ENCODE measurements at places on chromosomes 3 and 15.

GRCh38 chr3:119336823-119337222 is 42.6 kb downstream of the ARHGAP31 start:
- DNase-seq = no peak

DNA sequence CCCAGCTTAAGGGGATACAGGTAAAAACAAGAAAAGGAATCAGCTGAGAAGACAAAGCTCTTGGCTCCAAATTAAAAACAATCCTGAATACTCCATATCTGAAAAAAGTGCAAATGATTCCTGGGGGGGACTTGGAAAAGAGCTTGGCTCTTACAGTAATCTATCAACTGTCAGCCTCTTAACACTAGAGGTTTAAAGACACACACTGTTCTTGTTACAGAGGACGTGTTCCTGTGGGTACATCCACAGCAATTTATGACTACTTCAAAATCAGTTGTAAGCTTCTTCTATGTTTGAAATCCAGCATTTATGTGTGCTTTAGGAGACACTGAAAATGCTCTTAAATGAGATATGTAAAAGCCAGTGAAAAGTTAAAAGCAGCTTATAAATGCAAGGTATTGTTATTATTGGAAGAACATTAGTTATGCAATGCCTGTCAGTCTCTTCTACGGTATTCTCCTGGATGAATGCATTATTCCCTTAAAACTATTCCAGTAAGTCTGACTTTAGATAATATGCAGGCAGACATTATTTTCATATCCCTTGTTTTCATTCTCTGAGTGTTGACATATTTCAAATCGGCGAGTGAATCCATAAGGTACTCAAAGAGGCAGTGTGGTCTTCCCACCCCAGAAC is 408.4 kb upstream of the ADAMTS9 start:
- DNase-seq = no peak

DNA sequence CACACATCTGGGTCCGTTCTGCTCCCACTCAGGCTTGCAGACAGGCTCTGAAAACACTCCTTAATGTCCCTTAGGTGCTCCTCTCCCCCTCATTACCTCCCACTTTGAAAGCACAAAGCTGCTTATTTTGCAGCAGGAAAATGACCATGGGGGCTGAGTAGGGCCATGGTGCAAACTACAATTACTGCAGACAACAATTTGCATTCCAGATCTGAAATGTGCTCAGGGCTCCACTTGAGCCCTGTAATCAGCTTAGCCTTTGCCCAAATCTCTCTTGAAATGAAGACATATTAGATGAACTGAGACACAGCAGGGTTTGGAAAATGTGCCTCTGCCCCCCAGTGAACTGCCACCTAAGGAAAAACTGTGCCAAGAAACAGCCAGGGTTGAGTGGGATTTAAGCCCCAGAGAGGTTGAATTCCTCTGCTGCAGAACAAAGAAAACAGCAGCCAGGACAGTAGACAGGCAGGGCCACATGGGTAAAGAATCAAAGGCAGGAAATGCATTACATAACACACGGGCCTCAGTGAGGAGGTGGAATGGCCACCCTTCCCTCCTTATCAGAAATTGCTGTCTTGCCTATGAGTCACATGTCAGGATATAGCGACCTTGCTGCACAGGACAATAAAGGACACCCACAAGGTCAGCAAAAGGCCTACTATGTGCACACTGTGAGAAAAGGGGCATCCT is 126.8 kb upstream of the ARHGEF3 start:
- peak; percentile 61 for DNase-seq

GRCh38 chr3:181713280-181713647 is 1.5 kb downstream of the SOX2 start:
- no peak for DNase-seq

DNA sequence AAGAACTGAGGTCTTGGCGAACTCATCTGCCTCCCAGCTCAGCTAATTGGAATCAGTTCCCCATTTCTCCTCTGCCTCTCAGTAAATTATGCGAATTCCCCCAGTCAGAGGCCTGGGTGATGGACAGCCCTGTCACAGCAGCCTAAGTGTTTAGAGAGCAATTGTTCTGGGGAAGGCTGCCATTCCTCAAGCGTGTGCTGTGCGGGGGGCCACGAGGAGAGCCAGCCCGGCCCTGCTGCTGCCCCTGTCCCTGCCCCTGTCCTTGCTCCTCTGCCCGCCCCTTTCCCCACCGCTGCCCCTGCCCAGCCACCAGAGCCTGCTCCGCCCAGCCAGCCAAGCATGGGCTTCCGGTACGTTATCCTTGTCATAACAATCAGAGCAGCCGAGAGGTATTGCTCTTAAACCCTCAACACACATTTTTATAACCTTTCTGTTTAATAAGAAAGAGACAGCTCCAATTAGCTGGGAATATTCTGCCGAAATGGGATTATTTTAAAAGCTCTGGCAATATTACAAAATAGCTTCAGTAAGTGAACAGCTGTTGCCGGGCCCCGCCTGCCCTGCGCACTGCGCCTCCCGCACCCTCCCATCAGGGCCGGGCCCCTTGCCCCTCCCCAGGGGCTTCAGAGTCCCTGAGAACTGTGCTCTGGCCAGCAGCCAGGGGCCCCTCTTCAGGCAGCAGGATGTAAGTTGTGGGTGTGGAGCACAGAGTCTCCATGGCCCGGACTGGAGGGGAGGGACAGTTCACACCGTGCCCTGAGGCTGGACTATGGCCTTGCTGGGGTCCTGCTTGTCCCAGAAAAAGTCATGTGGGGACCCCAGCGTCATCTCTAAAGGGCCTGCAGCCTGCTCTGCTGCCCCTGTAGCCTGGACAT is 12.4 kb upstream of the CACNA2D2 start:
- DNase-seq = no peak

- no peak for DNase-seq
These were observed 11.9 kb downstream of the TSC22D2 start for GRCh38 chr3:150419959-150420358.

- peak; percentile 74 for DNase-seq
These were observed 32.6 kb downstream of the RBM5 start for GRCh38 chr3:50121072-50122032.

- peak; percentile 82 for DNase-seq
These were observed 70.8 kb upstream of the ZBTB20 start for GRCh38 chr3:115217678-115218451.

DNA sequence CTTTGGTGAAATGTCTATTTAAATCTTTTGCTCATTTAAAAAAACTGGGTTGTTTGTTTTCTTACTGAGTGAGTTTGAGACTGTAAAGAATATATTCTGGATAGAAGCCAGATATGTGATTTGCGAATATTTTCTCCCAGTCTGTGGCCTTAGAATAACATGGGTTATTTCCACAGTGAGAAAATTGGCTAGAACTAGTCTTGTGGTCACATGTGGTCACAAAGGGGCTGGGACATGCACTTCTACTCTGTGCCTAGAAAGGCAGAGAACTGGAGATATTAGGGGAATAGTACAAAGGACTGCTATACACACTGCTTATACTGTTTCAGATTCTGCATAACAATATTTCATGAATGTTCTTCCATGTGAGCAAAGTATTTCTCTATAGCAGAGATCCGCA is 79.9 kb upstream of the RGMA start:
- no peak for DNase-seq

- no peak for DNase-seq
These were observed 151.4 kb downstream of the FBLN2 start for GRCh38 chr3:13700362-13700761.

- peak; percentile 33 for DNase-seq
These were observed 21.2 kb upstream of the IGF2BP2 start for GRCh38 chr3:185846037-185846436.

- no peak for DNase-seq
These were observed 36.7 kb downstream of the HMG20A start for GRCh38 chr15:77457191-77457904.

DNA sequence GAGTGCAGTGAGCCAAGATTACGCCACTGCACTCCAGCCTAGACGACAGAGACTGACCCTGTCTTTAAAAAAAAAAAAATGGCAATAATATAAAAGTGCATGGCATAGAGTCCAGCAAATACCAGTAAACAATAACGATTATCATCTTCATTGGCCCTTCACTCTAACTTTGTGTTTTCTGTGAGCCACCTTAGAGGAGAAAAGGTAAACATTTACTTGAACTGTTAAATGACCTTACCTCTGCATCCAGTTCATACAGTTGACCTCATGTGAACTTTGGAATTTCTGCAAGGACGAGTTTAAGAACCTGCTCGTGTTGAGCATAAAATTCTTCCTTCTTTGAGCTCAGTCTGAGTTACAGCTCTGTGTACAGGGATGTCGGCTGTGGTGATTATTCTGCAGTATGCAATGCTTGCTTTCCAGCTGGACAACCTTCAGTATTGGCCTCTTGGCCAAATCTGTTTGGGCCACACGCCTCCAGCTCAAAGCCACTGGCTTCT is 56.6 kb downstream of the RLBP1 start:
- DNase-seq = no peak

GRCh38 chr3:80192936-80193335 is 425.1 kb upstream of the ROBO1 start:
- peak; percentile 5 for DNase-seq

- no peak for DNase-seq
These were observed 266.9 kb upstream of the TTC14 start for GRCh38 chr3:180335050-180335449.

DNA sequence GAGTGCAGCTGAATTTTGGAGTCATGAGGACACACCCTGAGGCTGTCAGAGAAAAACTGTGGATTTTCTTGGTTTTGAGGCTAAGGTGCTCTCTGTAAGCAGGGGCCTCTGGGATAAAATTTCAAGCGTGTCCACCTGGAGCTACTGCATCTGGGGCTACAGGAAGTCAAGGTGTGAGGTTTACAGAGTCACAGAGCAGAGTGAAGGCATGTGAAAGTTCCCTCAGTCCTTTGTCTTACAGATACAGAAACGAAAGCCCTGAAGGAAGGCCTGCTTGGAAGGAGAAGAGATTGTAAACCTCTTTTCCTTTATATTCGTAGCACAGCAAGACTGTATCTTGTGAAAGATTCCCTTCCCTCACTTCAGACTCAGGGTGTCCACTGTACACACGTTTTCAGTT is 138.6 kb downstream of the OPA1 start:
- no peak for DNase-seq

GRCh38 chr3:127759826-127760225 is 62.5 kb downstream of the MGLL start:
- DNase-seq = no peak

GRCh38 chr3:66098436-66098835 is 59.7 kb upstream of the MAGI1 start:
- DNase-seq = no peak

DNA sequence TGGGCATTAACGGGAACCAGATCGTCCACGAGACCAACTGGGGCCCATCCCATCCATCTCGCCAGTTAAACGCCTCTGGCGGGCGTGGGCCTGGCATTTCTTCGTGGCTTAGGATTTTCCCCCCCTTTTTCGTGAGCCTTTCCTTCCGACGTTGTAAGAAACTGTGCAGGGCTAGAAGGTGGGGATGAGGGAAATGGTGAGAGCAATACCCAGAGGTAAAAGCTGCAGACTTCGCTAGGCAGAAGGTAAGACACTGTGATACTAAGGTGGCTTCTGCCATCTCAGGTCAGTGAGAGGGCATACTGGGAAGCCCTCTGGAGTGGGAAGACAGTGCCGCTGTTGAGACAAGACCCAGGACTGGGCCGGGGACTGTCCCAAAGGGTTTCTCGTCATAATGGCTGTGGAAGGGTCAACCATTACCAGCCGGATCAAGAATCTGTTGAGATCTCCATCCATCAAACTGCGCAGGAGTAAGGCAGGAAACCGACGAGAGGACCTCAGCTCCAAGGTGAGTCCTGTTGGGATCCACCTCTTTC is 666 bp downstream of the MAPKBP1 start:
- no peak for DNase-seq

DNA sequence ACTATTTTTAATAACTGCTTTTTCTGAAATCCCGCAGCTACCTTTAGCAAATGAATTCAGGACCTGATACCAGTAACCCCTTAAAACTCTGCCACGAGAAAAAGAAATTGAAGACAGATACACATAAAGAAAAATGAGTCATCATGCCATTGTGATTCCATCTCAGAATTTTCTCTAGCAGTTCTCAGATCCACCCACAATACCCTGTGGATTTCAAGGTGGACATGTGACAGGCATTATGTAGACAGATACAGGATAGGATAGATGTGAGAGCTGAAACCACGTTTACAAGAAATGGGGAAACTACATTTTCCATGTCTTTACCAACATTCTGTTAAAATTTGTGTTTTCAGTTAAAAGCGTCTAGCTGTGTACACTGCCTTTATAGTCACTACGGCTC is 291.9 kb upstream of the NR2F2 start:
- DNase-seq = no peak

DNA sequence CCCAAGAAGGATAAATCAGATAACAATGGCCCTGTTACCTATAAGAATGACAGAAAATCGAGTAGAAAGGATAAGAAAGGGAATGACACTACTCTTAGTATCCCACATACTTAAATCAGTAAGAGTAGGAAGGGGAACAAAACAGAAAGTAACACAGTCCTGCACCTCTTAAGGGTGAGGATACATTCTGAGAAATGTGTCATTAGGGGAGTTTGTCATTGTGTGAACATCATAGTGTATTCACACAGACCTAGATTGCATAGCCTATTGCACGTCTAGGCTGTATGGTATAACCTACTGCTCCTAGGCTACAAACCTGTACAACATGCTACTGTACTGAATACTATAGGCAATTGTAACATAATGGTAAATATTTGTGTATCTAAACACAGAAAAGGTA is 142.6 kb downstream of the PLCH1 start:
- no peak for DNase-seq

GRCh38 chr15:39946862-39947261 is 12.9 kb downstream of the EIF2AK4 start:
- DNase-seq = peak; percentile 24

DNA sequence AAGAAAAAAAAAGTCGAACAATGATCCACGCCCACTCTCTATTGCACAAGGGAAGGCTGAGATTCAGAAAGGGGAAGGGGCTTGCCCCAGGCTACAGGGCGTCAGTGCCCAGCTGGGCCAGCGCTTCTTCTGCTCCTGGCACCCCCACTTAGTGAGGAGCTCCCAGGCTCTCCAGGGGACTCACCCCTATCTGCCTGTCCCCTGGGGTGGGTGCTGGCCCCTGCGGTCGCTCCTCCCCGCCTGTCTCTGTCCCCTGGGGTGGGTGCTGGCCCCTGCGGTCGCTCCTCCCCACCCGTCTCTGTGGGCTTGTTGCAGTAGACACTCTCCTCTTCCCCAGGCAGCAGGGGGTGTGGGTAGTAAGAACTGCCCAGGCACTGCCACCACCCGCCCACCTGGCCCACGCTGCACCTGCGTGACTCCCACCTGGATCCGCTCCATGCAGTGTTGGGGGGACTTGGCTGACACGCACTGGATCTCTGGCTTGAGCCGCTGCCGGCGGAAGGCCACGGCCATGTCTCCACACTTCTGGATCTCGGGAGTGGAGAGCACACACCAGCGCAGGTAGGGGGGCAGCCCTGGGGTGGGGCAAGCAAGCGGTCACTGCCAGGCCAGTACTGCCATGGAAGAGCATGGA is 14.6 kb downstream of the MELTF start:
- no peak for DNase-seq

GRCh38 chr15:56240390-56240789 is 3.3 kb downstream of the RFX7 start:
- DNase-seq = no peak

- no peak for DNase-seq
These were observed 32.1 kb upstream of the CLASP2 start for GRCh38 chr3:33750211-33750548.

GRCh38 chr3:149080011-149080698 is 6.2 kb downstream of the HLTF start:
- DNase-seq = no peak
